ENCODE measurements at places on chromosomes 11 and 22. TPM values are rescaled to one million over a fixed set of nuclear protein-coding genes. Genes with fewer than 3 reads are reported as not detected.

Gene WNT7B
- 97.0 TPM for total RNA-seq

Gene TYR
- not detected for total RNA-seq

Gene SGSM1
- total RNA-seq: 0.07 TPM

Gene SPI1
- not detected for total RNA-seq

Gene KDM4D
- 0.68 TPM for total RNA-seq

Gene ABCG4
- not detected for total RNA-seq

Gene CARNS1
- total RNA-seq: not detected

Gene ANKRD42
- 5.6 TPM for total RNA-seq

Gene MAJIN
- total RNA-seq: not detected

Gene CTSW
- not detected for total RNA-seq

Gene MYO7A
- 3.7 TPM for total RNA-seq

Gene OVCH2
- not detected for total RNA-seq

Gene CXCR5
- total RNA-seq: not detected

Gene RPS6KA4
- total RNA-seq: 46.0 TPM

Gene DEUP1
- not detected for total RNA-seq

Gene CCDC85B
- total RNA-seq: 26.6 TPM

Gene SHANK2
- 109 TPM for total RNA-seq

Gene SIRT3
- 19.7 TPM for total RNA-seq

Gene SMC1B
- not detected for total RNA-seq

Gene GGTLC2
- not detected for total RNA-seq

Gene HEPN1
- not detected for total RNA-seq

Gene FXYD2
- total RNA-seq: 7.9 TPM

Gene SPON1
- not detected for total RNA-seq

Gene SCGB2A2
- total RNA-seq: not detected

Gene MS4A12
- total RNA-seq: not detected

Gene PRODH
- total RNA-seq: 1.5 TPM

Gene OR52I2
- not detected for total RNA-seq

Gene CNIH2
- total RNA-seq: 3.5 TPM

Gene DUSP8
- 12.1 TPM for total RNA-seq

Gene TRIM29
- 3.3 TPM for total RNA-seq

Gene SHANK3
- total RNA-seq: 2.1 TPM

Gene TRIM6
- 0.80 TPM for total RNA-seq

Gene FAM83F
- total RNA-seq: 21.9 TPM

Gene SLC22A25
- not detected for total RNA-seq

Gene CLTCL1
- 4.4 TPM for total RNA-seq

Gene OR52E1
- total RNA-seq: not detected

Gene FJX1
- total RNA-seq: 19.8 TPM

Gene STX3
- total RNA-seq: 56.9 TPM

Gene MMP11
- total RNA-seq: 2.0 TPM

Gene OR5M11
- total RNA-seq: not detected

Gene TNNI2
- 1.3 TPM for total RNA-seq

Measured in Calu3 (cell line).